Retina (tissue), 1 donor: ENCODE measurements at places on chromosomes 1 and 21.

DNA sequence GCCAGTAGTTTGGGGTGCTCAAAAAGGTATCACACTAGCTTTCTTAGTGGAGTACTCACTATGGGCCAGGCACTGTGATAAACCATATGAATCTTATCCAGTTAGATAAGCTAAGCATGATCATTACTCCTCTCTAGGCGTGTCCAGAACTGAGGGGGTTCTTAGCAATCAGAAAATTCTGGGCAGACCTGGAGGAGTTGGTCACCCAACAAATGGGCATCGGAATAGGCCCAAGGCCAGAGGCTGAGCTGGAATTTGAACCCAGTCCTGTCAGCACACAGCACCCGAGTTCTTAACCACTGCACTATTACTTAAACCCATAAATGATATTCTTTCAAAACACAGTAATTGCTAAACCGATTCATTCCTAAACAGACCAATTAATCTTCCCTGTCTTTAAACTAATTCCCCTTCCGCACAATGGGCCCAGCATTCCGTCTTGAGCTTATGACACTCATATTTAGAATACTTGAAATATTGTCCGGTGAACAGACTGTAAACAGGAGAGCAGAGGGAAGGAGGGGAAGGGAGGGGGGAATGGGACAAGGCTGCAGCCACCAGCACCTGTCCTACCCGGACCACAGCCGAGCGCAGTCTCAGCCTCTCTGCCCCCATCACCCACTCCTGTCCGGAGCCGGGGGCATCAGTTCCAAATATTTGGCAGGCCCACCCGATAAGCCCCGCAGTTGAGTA lies 113.0 kb upstream of the GADD45A start:
- DNase-seq: no peak

- DNase-seq: no peak
Measured at GRCh38 chr1:223616586-223616985, 48.9 kb downstream of the CAPN8 start.

- no peak for DNase-seq
Measured at GRCh38 chr1:59173721-59174120, 123.2 kb upstream of the FGGY start.

GRCh38 chr1:159882527-159882862 lies 17.5 kb downstream of the CFAP45 start:
- DNase-seq: no peak

DNA sequence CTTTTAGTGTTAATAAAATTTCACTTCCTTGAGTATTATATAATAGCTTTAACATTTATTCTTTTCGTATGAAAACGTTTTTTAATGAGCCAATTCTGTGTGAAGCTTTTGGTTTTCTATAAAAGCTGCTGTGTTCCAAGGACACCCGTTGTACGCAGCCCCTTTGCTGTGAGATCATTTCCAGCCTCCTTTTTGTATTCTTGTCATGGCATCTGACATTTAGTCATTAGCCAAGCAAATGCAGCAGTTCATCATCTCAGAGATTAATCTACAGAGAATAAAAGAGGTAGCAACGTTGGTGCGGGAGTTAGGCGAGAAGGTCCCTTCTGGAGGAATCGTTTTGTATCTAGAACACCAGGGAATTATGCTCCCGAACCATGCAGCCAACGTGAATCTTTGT lies 1.3 kb upstream of the UMODL1 start:
- DNase-seq: no peak

DNA sequence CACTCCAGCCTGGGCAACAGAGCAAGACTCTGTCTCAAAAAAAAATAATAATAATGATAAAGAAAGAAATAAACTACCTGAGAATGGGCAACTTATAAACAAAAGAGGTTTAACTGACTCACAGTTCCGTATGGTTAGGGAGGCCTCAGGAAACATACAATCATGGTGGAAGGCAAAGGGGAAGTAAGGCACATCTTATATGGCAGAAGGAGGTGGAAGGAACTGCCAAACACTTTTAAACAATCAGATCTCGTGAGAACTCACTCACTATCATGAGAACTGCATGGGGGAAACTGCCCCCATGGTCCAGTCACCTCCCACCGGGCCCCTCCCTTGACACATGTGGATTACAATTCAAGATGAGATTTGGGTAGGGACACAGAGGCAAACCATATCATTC lies 6.3 kb upstream of the EGLN1 start:
- DNase-seq: no peak

DNA sequence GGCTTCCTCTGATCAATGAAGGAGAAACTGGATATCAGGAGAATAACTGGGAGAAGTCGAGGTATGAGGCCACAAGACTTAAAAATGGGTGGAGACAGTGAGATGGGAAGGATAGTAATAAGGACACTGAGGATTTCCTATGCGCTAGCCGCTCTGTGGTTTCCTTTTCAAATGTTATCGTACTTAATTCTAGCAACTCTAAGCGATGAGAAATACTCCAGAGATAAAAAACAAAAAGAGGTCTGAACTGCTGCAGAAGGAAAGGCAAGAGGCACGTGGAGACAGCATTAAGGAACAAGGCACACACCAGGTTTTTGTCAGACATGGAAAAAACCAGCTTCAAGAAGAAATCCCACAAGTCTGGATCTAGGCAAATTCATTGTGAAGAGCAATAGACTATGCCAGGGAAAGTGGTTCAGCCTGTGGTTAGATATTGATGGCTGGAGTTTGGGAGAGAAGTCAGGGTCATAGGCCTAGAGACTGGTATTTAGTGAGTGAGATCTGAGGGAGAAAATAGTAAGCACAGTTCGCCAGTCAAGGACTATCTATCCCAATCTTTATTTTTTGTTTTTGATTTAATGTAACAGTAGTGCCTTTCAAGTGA lies 5.3 kb downstream of the CLCA2 start:
- DNase-seq: no peak

- no peak for DNase-seq
Measured at GRCh38 chr21:36768496-36768895, 69.6 kb downstream of the SIM2 start.

GRCh38 chr1:204258213-204259115 lies 44.7 kb upstream of the GOLT1A start:
- DNase-seq: peak; percentile 65

DNA sequence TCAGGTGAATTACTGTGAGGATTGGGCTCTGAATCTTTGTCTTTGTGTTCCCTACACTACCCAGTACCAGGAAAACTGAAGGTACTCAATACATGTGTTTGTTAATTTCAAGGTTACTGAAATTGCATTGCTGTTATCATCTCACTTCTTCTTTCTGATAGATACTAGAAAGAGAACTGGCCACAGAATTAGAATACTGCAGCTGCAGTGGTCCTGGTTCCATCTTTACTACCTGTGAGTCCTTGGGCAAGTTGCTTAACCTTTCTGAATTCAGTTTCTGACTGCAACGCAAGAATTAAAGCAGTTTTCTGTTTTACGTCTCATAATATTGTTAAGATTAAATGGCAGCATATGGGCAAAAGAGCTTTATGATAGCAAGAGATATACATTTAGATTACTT lies 263.5 kb downstream of the LMO4 start:
- no peak for DNase-seq
